Renal pelvis (tissue), 12 donors: ENCODE measurements at places on chromosomes 1 and 21.

DNA sequence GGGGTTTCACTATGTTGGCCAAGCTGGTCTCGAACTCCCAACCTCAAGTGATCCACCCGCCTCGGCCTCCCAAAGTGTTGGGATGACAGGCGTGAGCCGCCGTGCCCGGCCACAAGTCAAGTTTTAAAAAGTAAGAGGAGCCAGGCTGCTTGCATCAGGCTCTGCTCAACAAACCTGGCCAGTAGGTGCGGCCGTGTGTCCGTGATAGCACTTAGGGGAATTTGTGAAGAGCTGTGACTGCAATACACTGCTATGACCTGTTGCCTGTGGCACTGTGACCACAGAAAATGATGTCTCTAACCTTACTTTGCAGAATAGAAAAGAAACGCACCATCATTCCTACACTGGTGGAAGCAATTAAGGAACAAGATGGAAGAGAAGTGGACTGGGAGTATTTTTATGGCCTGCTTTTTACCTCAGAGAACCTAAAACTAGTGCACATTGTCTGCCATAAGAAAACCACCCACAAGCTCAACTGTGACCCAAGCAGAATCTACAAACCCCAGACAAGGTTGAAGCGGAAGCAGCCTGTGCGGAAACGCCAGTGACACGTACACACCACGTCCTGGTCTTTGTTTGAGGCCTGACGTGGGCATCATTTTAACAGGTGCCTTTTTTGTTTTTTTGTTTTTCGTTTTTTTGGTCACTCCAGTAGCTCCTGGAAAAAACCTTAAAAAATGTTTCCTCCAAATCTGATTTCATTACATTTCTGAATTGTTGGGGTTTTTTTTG lies 16.7 kb downstream of the C1orf174 start:
- DNase-seq: no peak

DNA sequence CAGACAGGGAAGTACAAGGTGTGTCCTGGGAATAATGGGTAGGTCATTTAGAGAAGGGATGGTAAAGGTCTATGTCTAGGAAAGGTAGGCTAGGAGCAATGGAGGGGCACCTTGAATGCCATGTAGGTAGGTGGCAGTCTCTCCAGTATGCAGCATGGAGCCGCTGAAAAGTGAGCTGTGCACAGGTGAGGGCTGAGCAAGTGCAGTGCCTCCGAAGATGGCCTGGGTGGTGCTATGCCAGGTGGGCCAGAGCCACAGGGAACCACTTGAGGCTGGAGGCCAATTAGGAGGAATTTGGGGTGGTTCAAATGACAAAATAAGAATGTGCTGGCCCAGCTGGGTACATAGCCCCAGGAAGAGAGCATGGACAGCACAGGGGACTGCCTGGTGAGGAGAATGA lies 25.0 kb downstream of the RNU5D-1 start:
- no peak for DNase-seq

- no peak for DNase-seq
Observed at GRCh38 chr1:62068416-62068843, 126.2 kb upstream of the L1TD1 start.

DNA sequence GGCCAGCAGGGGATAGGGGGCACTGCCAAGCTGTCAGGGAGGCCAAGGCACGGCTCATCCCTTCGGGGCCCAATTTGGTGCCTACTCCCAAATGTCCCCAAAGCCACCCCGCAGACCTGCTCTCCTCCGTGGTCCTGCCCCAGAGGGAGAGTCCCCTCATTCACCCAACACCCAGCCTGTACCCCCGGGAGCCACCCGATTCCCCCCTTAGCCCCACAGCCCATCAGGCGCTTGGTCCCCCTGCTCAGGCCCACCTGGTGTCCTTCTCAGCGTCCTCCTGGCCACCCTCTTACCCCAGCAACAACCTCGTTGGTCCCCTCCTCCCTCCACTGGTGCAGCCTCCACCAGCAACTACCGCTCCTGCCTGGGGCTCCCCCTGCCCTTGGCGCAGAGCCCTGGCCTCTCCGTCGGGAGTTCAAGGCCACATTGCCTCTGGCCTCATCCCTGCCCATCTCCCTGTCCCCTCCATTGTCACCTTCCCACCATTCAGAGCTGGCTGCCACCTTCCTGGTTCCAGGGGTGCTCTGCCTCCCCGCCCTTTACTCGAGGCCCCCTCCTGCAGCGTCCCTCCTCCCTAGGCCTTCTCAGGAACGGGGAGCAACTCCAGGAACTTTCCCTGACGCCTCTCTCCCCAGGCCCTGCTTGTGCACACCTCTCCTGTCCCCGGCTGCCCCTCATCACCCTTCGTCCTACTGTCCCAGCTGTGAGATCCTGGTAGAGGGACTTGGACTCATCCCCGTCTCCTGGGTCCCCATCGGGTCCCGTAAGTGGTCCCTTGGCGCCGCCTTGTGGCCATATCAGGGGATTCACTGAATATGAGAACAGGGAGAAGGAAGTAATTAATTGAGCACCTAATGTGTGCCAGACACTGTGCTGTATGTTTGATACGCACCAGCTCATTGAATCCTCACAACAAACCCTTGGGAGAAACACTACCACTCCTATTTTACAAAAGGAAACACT lies 73.9 kb downstream of the RAP1GAP start:
- DNase-seq: no peak

DNA sequence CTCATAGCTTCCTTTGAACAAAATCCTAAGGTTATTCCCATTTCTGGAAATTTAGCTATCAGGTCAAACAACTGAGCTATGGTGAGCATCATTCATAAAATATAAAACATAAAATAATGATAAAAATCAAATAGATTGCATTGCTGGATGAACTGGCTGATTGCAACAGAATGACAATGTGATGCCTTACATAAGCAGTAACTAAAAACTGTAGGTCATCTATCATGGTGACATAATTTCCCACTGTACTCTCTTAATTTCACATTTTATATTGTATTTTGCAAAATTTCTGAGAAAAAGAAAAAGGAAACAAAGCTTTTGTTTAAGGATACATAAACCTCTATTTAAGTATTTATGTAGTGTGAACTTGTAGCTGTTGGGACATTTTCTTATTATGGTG lies 4.6 kb downstream of the PTGER3 start:
- DNase-seq: no peak

- no peak for DNase-seq
Observed at GRCh38 chr21:33962290-33962689, 46.7 kb upstream of the ATP5PO start.

DNA sequence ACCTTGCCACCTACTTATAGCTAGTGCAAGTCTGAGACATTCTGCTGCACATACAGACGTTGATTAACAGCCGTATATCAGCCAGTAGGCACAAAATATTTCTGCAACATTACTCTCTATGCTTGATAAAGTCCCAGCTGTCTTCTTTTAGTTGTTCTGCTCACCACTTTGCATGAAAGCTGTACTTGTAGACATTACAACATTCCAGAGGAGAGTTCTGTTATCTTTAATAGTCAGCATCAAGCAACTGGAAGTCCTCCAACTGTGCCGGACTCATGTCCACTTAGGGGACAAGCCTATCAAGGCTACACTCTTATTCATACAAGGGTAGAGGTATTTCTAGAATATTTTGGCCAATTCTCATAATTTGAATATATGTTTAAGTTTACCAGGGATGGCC lies 50.0 kb downstream of the CACHD1 start:
- no peak for DNase-seq

- DNase-seq: no peak
Observed at GRCh38 chr1:97254731-97255463, 533.3 kb downstream of the PTBP2 start.

DNA sequence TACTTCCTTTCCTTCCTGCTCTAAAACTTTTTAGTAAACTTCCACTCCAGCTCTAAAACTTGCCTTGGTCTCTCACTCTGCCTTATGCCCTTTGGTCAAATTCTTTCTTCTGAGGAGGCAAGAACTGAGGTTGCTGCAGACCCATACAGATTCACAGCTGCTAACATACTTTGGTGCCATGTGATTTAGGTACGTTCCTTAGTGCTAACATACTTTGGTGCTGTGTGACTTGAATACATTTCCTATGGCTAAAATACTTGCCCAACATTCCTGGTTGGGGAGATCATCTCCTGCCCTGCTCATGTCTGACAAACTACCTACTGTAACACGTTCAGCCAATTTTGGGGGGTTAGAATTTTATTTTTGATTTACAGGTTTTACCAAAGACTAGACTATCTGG lies 6.8 kb upstream of the ZBTB40 start:
- DNase-seq: no peak

DNA sequence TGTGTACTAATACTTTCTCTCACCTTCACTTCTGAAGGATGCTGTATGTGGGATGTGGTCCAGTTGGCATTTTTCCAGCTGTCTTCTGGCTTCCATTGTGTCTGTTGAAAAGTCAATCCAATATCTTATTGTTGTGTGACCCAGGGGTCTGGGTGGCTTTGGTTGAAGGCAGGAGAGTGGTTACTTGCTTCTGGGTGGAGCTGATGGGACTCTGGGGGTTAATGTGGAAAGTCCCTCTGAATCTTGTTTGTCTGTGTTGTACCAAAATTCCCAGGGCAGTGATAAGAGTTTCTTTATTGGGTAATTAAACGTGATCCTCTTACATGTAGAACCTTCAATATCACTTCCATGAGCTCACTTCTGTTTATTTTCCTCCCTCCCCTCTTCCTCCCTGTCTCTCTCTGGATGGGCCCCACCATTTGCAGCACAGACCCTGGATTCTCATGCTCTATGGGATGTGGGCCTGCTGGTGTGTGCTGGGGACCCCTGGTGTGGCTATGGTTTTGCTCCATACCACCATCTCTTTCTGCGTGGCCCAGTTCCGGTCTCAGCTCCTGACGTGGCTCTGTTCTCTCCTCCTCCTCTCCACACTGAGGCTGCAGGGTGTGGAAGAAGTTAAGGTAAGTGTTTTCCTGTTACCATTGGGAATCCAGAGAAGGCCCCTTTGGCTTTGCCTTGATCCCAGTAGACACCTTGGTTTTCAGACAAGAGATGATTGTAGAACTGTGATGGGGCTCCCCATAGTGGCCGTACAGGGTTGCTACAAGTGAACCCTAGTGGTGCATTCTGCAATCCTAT lies 71.5 kb downstream of the HHAT start:
- peak; percentile 27 for DNase-seq
